ENCODE measurements at places on chromosomes 12 and 14.

GRCh38 chr12:15939111-15939510 is 28.0 kb downstream of the DERA start:
- DNase-seq = no peak

- DNase-seq = no peak
These were observed 170.1 kb upstream of the PWP1 start for GRCh38 chr12:107515446-107515958.

GRCh38 chr12:100860611-100861010 is 66.0 kb downstream of the ANO4 start:
- DNase-seq = no peak

GRCh38 chr12:80681786-80682185 is 25.6 kb upstream of the MYF6 start:
- DNase-seq = no peak

DNA sequence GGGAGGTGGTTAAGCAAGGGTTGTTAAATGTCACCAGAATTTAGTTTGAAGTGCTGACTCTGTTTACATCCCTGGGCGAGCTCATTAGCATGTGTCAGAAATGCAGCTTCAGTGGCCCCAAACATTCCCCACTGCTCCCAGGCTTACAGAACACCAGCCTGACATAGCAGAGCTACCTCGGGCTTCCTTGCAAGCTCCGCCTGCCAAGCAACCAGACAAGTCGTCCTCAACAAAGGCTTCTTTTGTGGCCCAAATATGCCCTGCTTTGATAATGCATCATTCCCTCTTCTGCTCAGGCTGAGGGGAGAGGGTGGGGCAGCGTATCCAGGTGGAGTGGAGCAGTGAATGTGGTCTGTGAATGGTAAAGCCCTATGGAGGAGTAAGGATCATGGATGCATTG is 28.0 kb downstream of the ERH start:
- no peak for DNase-seq
